D341Med (cell line): ENCODE measurements at places on chromosomes 2 and 18.
A peak's percentile ranks its signal among the peaks of the same experiment; 100 is the strongest.

DNA sequence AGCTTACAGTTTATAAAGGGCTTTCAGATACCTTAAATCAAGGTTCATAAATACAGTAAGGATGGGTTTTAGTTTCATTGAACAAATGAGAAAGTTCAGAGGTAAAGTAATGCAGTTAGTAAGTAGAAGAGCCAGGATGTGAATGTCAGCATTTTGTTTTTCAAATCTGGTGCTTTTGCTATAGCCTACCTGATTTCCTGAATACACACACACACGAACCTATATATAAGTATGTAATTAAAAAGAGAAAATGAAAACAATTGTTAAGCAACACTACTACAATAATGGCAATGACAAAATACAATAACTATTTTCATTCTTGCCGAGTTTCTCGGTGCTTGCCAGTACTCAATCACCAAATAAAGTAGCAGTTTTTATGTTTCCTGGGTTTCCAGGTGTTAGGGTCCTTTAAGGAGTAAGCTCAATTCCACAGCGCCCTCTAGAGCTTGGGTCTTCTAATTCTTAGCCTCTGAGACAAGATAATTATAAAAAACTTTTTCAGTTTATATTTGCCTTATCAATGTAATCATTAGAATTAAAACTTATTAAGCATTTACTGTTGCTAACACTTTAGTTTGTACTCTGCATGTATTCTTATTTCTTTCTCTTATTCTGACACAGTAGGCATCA is 512.9 kb upstream of the ACVR2A start:
- DNase-seq: peak; percentile 37

DNA sequence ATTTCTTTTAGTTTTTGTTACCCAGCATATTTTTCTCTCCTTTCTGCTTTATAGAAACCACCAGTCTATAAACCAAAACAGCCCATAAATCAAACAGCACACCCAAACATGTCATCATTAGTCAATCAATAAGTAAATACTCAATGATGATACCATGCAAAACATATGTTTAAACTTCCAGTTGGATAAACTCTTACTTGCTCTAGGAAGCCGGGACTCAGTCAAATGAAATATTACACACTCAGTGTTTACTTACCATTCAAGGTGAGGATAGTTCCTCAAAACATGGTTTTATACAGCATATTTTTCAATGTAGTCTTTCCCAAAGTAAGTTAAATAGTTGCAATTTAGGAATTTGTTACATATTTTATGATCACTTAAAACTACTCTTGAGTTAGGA is 343.6 kb upstream of the NXPH2 start:
- no peak for DNase-seq

DNA sequence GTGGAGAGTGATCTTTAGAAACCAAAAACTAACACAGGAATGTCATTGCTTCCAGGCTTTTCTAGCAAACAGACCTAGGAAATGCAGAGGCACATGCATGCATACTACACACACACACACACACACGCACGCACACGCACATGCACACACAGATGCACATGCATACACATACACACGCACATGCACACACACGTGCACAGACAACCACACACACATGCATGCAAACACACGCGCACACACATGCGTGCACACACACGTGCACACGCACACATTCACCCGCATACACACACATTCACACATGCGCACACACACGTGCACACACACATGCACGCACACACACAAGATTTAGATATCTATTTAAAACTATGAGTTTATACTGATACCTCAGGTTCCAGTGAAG is 379.5 kb downstream of the ZNF516 start:
- no peak for DNase-seq

- DNase-seq: no peak
Observed at GRCh38 chr2:118641711-118642110, 205.7 kb downstream of the EN1 start.

DNA sequence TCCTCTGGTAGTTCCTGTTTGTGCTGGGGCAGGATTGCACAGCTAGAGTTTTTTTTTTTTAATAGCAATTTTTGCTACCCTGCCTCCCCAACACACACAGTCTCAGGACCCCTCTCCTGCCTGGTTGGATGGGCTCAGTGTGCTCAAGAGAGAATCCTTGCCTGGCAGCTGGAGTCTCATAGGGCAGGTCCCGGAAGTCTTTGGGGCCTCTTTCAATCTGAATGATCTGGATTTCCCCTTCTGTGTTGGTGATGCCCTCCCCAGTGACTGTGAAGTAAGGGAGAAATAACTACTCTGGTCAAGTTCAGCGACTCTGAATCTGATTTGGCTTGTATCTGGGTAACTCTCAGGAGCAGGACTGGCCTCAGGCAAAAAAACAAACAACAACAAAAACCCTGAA is 220.6 kb upstream of the LRRTM1 start:
- DNase-seq: no peak

- no peak for DNase-seq
Observed at GRCh38 chr18:76619261-76619620, 124.2 kb upstream of the ZNF516 start.

- DNase-seq: no peak
Observed at GRCh38 chr2:223954401-223954800, 2.9 kb upstream of the MRPL44 start.

DNA sequence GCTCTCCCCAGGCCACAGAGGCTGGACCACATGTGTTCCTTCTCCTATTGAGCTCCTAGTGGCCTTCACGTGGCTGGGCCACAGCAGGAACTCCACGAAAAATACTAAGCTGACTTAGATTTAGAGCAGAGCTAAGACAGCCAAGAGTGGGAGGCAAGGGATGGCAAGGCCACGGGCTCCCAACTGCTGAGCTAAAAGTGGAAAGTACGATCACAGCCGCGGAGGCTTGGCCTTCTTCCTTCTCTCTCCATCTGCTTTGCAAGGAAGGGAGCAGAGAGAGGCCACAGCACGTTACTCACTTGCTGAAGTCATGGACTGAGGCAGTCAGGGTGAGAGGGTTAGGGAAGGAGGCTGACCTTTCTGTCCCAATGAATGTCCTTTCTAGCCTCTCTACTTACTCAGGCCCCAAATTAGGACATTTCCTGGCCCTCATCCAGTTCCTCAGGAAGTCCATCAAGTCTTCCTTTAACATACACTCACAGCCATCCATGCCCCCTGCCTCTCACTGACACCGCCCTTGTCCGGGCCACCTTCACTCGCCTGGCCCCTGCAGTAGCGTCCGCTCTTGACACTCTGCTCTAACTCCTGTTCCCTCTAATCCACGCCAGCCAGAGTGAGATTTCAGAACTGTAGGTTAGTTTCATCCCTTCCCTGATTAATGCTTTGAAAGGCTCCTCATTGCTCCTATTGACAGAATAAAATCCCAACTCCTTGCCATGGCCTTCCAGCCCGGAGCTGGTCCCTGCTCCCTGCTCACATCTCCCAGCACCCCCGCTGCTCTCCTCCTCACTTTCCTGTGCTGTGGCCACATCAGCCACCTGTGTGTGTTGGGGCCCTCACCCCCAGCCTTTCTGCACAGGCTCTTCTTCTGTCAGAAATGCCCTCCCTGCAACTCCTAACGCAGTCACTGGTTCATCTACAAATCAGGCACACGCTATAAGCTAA is 204.2 kb downstream of the CYP26B1 start:
- DNase-seq: peak; percentile 4
